ENCODE measurements at places on chromosomes 1 and 21. TPM values are rescaled to one million over a fixed set of nuclear protein-coding genes. Genes with fewer than 3 reads are reported as not detected.

GRCh38 chr1:26771285-26771642 lies 16.5 kb upstream of the PIGV start:
- DNase-seq, result no peak

GRCh38 chr1:64343823-64344190 lies 126.1 kb upstream of the CACHD1 start:
- no peak for DNase-seq

- DNase-seq, result peak; percentile 45
Measured at GRCh38 chr1:198699167-198700015, 60.6 kb downstream of the PTPRC start.

GRCh38 chr1:2009101-2010053 lies 5.8 kb upstream of the CFAP74 start:
- DNase-seq, result no peak

DNA sequence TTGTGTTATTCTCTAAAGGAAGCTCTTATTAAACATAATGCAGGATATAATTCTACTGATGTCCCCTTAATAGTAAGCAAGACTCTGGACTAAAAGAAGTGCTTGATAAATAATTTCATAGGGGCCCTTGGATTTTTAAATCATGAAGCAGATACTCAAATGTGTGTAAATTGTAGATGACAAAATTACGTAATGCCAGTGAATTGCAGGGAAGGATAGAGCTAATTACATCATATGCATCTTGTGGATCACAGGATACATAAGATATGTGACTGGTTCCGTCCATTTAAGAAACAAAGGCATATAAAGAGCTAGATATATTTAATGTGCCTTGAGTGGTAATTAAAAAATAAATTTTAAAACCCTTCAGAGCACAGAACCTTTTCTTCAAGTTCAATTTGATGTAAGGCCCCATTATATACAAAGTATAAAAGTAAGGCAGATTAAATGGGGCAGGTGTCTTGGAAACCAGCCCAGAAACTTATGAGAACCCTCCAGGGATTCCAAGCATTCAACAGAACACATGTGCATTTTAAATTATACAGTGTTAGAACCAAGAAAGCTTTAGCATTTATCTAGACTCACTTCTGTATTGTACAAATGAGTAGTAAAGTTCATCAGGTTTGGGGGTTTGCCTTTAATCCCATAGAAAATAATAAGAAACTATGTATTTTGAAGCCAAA lies 190.4 kb downstream of the NCAM2 start:
- no peak for DNase-seq

DNA sequence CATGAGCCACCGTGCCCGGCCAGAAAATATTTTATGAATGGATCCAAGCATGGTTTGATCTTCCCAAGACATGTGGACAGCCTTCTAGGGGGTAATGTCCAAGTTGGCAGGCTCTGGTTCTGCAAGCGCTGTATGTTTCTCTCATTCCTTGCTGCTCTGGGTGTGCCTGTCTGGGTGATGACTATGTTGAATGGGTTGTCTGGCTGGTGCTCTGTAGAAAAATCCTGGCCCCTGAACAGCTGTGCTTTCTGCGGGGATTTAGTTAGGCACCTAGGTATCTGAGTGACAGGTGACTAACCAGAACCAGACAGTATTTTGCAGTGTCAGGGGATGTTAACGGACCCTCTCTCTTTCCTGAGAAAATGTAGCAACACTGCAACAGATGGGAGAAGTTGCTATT lies 14.1 kb downstream of the HUNK start:
- DNase-seq, result no peak

VPS26C gene
- 83.7 TPM for total RNA-seq

DNA sequence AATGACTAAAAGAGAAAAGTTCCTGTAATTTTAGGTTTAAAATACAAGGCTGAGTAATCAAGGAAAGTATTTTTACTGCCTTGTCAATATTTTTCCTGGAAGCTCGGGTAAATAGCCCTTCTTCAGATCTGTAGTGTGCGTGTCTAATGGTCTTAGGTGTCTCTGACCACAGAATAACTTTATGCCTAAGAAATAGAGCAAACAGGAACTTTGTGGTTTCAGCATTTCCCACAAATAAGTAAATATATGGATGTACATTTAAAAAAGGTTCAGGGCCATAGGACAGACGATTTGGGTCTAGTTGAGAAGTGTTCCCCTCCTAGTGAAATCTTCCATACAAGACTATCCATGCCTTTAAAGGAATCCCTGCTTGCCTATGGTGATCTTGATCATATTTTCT lies 107.0 kb downstream of the ZC3H11B start:
- peak; percentile 70 for DNase-seq

LORICRIN gene
- total RNA-seq, result not detected

DNA sequence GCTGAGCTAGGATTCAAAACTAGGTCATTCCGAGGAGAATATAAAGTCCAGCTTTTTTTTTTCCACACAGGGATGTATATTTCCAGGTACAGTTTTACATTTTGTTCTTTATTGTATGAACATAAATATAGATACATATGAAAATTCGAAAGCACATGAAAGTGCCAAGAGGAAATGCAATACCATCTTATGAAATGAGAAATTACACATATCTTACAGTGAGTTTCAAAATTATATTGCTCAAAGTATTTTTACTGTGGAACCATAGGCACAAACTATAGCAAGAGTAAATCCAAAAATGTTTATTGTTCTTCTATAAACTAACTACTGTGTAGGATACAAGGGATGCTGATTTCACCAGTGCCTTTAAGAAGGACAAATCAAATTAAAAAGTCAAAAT lies 39.0 kb downstream of the PTPRC start:
- DNase-seq, result no peak

- no peak for DNase-seq
Measured at GRCh38 chr1:3120994-3121393, 52.0 kb downstream of the PRDM16 start.

DNA sequence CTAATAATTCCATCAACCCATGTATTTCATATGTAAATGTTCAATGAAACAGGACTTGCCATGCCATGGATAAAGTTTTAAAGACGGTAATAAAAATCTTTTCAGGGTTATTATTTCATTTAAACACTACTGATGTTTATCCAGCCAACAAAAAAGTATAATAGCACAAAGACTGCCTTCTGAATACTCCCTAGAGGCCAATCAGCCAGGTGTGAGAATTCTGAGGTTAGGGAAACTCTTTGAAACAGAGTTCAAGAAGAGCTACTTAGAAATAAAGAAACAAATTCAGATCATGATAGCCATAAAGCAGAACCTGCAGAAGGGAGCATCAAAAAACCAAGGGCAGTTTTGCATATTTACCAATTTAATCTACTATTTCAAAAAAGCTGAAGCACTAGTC lies 48.7 kb downstream of the AKT3 start:
- DNase-seq, result no peak

GRCh38 chr1:233617025-233617424 lies 3.1 kb downstream of the KCNK1 start:
- DNase-seq, result no peak

EBNA1BP2 gene
- total RNA-seq, result 150 TPM

DNA sequence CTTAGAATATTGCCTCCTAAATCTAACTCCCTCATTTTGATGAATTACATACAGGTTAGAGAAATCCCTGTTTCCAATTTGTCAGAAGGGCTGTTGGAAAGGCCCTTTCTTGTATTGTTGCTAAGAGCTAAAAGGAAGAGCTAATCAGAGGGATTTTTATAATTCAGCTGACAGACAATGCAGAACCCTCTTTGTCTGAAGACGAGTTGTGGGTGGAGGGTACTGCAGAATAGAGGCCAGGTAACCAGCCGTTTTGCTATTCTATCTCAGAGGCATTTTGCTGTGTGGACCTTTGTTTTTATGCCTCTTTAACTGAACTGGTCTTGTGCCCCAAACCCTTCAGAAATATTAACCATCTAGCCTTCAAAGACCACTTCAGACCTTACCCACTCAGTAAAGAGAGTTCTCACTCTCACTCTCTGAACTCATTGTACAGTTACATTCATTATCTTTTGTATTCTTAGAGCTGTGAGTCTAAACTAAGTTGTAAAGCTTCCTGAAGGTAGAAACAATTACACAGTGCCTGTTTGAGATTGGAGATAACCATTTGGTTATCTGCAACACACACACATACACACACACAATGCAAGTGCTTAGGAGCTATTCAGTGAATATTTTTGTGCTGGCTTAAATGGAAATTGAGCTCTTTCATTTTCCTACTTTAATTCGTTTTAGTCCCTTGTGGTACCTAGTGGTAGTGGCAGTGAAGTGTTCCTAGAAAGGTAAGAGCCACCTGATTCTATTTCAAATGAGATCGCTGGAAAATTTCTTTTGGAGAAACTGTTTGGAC lies 19.7 kb downstream of the KPNA6 start:
- no peak for DNase-seq

- DNase-seq, result no peak
Measured at GRCh38 chr1:152932170-152932811, 14.7 kb upstream of the SPRR5 start.

- DNase-seq, result no peak
Measured at GRCh38 chr21:44548381-44548780, 2.9 kb downstream of the KRTAP10-2 start.

- DNase-seq, result no peak
Measured at GRCh38 chr1:177620636-177621190, 349.1 kb downstream of the SEC16B start.

GRCh38 chr1:85623061-85623471 lies 42.5 kb downstream of the CCN1 start:
- DNase-seq, result peak; percentile 98

GRCh38 chr1:46587069-46587468 lies 17.0 kb downstream of the MKNK1 start:
- DNase-seq, result no peak

DNA sequence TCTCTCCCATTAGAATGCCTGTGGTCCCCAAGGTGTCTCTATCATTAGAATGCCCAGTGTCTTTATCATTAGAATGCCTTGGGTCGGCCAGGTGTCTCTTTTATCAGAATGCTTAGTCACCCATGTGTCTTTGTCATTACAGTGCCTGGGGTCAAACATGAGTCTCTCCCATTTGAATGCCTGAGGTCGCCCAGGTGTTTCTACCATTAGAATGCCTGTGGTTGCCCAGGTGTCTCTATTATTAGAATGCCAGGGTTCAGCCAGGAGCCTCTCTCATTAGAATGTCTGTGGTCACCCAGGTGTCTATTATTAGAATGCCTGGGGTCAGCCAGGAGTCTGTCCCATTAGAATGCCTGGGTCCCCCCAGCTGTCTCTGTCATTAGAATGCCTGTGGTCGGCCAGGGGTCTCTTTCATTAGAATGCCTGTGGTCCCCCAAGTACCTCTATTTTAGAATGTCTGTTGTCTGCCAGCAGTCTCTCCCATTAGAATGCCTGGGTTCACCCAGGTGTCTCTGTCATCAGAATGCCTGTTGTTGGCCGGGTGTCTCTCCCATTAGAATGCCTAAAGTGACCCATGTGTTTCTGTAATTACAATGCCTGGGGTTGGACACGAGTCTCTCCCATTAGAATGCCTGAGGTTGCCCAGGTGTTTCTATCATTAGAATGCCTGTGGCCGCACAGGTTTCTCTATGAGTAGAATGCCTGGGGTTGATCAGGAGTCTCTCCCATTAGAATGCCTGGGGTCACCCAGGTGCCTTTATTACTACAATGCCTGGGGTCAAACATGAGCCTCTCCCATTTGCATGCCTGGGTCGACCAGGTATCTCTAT lies 57.1 kb downstream of the RNF187 start:
- DNase-seq, result no peak

DNA sequence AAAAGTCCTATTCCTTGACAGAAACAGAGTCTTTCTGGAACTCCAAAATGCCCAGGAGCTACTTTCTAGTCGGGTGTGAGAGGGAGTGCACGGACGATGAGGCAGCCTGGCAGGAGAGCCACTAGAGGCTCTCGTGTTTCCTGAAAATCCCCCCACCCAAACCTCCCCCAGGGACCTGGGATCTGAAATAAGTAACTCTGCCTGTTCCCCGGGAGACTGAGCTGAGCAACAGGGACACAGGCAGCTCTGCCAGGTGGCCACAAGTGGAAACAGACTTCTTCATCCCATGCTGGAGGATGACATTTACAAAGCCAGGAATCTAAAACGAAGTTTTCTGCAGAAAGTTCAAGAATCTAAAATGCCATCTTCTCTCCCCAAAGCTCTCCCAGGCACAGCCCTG lies 77.1 kb downstream of the ITPKB start:
- no peak for DNase-seq

DNA sequence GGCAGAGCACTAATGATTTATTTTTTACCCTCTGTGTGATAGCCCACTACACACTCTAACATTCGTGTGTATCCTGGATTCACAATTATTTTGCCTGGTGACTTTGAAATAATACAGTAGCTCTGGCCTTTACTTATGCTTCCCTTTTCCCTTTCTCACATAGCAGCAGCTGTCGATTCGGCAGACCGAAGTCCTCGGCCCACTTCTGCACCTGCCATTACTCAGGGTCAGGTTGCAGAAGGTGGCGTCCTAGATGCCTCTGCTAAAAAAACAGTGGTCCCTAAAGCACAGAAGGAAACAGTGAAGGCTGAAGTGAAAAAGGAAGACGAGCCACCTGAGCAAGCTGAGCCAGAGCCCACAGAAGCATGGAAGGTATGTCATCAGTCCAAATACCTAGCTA lies 70.8 kb downstream of the TMEM200B start:
- no peak for DNase-seq

ZNF436 gene
- total RNA-seq, result 18.3 TPM

NSUN4 gene
- total RNA-seq, result 12.2 TPM

DNA sequence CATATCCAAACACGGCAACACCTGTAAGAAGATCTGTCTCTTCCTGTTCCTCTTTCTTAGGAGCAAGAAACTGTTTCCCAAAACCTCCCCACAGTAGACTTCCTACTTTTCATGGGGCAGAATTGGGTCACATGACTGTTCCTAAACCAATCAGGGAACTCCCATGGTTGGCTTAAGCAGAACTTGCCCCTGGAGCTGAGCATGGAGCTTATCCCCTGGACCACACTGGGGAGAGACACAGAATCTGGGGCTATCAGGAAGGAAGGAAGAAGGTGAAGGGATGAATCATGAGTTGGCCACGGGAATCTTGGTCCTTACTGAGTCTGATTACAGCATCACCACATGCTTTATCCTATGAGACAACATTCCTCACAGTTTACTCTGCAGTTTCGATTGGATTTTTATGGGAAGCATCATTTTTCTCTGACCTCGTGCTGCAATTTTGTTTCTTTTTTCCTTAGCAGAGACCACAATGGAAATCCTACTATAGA lies 81.8 kb downstream of the CDC7 start:
- peak; percentile 83 for DNase-seq

AQP10 gene
- not detected for total RNA-seq

TRIM45 gene
- 4.2 TPM for total RNA-seq

GRCh38 chr1:200426196-200426595 lies 16.4 kb upstream of the ZNF281 start:
- DNase-seq, result no peak

SLC30A2 gene
- 1.8 TPM for total RNA-seq
